Naive B cell (primary cell): ENCODE measurements at places on chromosomes 6 and 20. TPM values are rescaled to one million over a fixed set of nuclear protein-coding genes. Genes with fewer than 3 reads are reported as not detected.

DNA sequence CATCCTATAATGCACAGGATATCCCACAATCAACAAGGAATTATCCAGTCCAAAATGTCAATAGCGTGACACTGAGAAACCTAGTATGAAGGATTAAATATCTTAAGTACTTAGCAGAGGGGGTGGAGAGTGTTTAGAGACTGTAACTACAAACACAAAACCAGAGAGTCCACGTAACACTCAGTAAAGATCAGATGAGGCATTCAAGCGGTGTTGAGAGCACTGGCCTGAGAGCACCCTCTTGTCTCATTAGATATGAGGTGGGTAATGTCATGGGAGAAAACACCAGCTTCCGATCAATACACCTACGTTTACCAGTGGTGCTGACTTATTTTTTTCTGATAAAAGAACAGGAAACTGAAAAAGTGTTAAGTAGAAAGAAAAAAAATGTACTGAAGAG, 2.3 kb downstream of the FAM184A start:
- peaks cover 6% of the 10 kb centered on the region for H3K4me1 ChIP-seq
- H3K4me3 ChIP-seq, result no peak overlapping the region
- H3K27me3 ChIP-seq, result peaks cover 36% of the 10 kb centered on the region
- H3K36me3 ChIP-seq, result no peaks in the 10 kb centered on the region
- no peak overlapping the region for H3K27ac ChIP-seq
- no peak for DNase-seq

DNA sequence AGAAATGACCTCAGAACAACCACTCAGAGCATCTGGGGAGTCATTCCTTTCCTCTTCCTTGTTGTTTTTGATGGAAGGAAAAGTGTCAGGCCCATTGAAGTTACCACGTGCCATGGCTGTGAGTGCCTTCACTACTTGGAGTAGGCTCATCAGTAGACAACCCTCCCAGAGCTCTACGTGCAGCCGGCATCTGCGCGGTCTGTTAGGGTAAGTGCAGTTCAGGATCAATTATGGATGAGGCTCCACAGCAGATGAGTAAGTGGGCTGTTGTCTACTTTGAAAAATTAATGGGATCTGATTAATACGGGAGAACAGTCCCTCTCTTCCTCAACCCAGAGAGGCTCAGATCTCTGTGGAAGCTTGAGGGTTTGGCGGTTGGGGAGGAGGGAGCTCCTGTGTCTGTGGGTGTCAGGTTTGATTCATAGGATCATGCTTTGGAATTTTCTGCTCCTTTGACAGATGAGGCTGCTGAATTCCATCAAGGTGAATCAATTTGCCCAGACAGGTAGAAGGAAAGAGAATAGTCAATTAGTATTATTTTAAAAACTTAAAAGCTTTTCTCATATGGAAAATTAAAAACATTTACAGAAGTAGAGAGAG, 93.8 kb upstream of the TOX2 start:
- peaks cover 5% of the 10 kb centered on the region for H3K4me1 ChIP-seq
- DNase-seq, result no peak
- no peaks in the 10 kb centered on the region for H3K36me3 ChIP-seq
- no peak overlapping the region for H3K27ac ChIP-seq
- peaks cover 13% of the 10 kb centered on the region for H3K27me3 ChIP-seq

Gene ZSWIM1
- not detected for polyA plus RNA-seq

Gene TNF
- polyA plus RNA-seq, result 1.1 TPM

Gene SOD2
- 85.8 TPM for polyA plus RNA-seq
